ENCODE measurements at places on chromosomes 6 and 20.

DNA sequence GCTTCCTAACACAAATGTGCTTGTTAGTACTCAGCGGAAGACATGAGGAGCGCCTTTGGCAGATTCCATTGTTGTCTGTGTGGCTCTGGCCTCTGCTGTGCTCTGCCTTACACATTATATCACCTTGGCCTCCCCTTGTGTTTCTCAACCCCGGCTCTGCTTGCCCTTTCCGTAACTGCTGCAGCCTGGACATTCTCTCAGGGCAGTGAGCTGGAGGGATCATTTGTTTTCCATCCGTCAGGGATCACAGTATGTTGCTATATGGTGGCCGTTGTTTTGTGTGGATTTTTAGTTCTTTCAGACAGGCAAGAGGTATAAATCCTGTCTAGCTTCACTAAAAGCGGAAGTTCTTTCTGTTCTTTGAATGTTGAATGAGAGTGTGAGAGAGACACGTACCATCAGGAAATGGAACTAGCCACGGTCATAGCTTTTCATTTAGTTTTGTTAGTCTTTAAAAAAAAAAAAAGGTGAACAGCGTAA lies 175.1 kb downstream of the JARID2 start:
- DNase-seq: no peak

- DNase-seq: no peak
These were observed 855.8 kb upstream of the CITED2 start for GRCh38 chr6:140230282-140230681.

DNA sequence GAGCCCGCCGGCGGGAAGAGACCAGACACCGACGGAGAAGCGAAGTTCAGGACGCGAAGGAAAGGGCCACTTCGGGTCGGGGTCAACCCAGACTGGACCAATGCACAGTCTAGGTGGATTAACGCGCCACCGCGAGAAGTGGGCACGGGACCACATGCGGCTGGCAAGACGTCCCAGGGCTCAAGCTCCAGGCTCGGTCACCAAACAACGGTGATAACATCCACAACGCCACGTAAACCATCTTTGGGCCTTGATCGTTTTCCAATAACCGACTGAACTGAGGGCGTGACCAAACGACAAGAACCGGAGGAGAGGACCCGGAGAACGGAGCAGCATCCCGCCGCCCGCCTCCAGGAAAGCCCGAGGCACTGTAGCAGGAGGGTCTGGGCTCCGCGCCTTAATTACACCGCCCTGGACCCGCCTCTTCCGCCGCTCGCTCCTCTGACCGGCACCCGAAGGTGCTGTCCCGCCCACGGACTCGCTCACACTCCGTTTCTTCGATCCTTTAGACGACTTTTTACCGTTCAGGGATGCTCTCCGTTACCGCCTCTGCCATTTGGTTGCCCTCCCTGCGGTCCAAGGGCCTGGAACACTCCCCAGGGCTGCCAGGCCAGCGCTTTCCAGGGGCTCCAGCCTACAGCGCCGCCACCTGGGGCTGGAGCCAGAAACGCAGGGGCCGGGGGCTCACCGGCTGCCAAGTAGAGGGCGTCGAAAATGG lies 44.1 kb downstream of the DPPA5 start:
- DNase-seq: peak; percentile 49

DNA sequence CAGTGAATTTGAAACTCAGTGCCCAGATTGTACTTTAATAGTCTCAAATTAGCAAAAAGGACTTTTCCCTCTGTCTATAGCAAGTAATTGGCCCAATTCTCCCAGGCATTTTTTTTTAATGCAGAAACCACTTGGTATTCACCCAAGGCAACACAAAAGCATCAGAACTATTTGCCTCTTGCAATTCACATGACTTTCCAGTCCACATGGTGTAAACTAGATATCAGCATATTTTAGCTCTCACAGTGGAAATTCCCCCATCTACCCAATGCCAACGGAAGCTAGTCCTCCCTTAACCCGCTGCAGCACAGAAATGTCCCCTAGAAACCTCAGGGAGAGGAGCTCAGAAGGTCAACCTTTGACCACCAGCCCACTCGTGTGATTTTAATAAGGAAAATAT lies 103.4 kb upstream of the CDYL start:
- no peak for DNase-seq

GRCh38 chr20:33862709-33863403 lies 51.7 kb downstream of the CHMP4B start:
- peak; percentile 12 for DNase-seq

DNA sequence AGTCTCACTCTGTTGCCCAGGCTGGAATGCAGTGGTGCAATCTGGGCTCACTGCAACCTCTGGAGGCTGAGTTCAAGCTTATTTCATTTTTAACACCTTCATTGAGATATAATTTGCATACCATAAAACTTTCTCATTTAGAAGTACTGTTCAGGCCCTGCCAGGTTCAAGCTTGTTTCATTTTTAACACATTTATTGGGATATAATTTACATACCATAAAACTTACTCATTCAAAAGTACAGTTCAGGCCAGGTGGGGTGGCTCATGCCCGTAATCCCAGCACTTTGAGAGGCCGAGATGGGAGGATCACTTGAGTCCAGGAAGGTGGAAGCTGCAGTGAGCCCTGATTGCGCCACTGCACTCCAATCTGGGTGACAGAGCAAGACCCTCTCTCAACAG lies 5.5 kb downstream of the OR2B6 start:
- DNase-seq: no peak

DNA sequence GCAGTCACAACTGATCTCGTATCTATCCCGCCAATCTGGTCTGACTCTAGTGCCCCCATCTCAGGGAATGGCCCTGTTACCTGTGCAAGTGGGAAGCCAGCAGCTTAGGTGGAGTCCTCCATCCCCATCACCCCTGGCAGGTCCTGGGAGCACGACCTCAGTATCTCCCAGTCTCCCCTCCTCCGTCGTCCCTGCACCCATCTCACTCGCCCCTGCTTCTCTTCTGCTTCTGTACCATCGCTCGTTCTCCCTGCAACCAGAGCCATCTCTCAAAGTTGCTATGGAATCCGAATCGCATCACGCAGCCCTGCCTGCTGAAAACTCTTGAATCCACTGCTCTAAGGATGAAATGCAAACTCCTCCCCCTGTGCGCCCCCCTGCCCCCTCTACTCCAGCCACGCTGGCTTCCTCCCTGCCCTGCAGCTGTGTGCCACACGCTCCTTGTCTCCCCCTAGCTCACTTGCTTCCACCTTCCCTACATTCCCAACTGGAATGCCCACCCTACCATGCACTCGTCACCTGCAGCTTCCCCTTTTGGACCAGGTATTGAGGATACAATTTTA lies 64.0 kb upstream of the PTGIS start:
- no peak for DNase-seq

GRCh38 chr6:108564178-108564577 lies 3.5 kb downstream of the FOXO3 start:
- DNase-seq: no peak

DNA sequence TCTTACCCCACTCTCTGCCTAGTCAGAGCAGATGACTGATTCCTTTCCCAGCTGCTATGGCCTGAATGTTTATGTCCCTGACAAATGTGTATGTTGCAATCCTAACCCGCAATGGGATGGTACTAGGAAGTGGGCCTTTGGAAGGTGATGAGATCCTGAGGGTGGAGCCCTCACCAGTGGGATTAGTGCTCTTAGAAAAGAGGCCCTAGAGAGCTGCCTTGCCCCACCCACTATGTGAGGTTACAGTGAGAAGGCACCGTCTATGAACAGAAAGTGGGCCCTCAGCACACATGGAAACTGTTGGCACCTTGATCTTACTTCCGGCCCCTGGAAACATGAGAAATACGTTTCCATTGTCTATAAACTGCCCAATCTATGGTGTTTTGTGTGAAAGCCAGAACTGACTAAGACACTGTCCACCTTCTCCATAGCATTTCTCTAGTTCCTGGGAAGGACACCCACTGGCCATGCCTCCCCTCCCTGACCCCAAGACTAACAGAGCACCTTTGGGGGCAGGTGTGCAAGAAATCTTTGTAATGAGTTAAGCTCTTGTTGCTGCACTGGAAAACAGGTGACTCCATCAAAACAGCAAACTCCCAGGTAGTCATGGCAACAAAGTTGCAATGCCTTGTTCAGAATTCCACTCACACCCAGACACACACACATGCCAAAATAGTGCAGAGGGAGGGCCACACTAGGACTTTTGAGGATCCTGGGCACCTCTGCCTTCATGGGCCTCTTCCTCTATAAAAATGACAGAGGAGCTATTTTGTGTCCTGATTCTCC lies 16.2 kb downstream of the GABRR2 start:
- no peak for DNase-seq

DNA sequence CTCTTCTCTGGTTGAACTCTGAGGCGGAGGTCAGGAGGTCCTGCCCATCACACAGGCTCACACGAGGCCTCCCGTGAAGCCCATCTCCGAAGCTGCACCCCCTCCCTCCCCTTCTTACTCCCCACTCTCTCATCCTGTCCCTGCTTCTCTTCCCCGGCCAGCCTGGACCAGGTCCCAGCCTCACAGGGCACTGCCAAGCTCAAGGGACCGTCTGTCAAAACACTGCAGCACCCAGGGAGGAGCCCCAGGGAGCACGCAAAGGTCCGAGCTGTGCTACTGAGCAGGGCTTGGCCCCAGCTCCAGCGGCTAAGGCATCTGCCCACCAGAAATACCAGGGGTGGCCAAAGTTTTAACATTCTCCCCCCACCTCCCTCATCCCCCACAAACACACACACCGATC lies 70.0 kb downstream of the PSMG4 start:
- DNase-seq: no peak

- no peak for DNase-seq
These were observed 27.0 kb downstream of the SOD2 start for GRCh38 chr6:159665868-159666635.

DNA sequence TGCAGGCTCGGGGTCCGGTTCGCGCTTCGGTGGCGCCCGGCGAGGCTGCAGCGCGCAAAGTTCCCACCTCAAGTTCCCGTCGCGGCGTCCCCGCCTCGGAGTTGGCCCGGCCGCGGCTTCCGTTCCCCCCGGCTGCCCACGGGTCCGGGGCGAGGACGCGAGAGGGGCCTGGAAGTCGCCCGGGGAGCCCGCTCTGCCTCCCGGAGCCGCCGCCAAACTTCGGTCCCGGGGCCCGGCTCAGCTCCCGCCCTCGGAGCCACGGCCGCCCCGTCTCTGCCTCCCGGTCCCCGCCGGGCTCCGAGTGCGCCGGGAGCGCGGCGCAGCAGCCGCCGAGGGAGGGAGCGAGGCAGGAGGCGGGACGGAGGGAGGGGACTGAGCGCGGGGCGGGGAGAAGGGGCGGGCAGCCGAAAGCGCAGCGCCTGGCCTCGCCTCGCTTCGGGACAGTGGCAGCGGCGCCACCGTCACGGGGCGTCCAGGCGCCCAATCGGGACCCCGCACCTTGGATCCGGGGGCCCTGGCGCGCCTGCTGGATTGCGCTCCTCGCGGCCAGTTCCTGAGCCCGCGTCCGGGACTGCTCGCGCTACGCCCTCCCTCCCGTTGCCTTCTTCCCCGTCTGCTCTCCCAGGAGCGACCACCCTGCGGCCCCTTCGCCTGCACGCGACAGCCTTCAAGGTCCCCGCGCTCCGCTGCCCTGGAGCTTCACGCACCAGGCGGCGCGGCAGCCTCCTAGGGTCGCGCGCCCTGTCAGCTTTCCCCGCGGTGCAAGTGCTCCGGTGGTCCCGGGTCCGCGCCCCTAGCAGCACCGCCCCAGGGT lies at the start of gene KCNG1:
KCNG1 (minus strand) TSS at position 305 of the 814 bp plus-strand sequence. CDS start 12,769 bp downstream, outside the sequence.
- DNase-seq: peak; percentile 74

- DNase-seq: no peak
These were observed 2.4 kb downstream of the BRPF3 start for GRCh38 chr6:36198986-36199385.

DNA sequence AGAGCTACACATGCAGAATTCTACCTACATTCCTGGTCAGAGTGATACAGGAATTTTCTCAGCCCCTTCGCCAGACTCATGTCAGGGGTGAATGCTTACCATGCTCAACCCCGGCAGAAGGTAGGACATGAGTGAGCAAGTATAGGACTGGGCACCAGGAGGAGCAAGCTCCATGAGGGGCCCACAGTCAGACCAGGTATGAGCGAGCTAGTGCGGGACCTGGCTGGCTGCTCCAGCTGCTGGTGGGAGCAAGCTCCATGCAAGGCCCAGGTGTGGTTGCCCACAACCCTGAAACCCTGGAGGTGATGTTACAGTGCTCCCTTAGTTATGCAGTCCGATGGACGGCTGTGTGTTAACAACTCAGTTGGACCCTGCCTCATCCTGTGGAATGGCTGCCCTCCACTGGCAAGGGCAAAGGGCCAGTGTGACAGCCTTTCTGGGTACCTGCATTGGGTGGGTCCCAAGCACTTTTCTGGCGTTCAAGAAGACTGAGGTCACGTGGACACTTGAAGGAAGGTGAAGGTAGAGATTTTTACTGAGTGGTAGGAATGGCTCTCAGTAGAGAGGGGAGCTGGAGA lies 503.5 kb upstream of the CITED2 start:
- no peak for DNase-seq

DNA sequence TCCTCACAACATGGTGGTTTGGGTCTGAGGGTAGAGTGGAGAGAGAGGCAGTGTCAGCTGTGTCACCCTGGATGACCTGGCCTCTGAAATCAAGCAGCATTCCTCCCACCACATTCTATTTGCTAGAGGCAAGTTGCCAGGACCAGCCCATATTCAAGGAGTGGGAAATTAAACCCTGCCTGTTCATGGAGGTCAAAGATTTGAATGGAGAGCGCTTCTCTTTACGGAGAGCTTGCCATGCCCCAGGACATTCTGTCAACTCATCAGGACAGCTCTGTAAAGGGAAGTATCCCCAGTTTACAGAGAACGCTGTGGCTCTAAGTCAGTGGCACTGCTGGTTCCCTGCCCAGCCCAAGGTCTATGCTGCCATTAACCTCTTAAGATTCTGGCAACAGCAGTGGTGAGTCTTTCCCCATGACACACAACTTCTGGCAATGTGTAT lies 90.0 kb upstream of the INSM1 start:
- no peak for DNase-seq

- DNase-seq: no peak
These were observed 340.5 kb upstream of the SYNCRIP start for GRCh38 chr6:85983032-85983659.

- no peak for DNase-seq
These were observed 19.5 kb downstream of the PHACTR2 start for GRCh38 chr6:143697076-143697800.

DNA sequence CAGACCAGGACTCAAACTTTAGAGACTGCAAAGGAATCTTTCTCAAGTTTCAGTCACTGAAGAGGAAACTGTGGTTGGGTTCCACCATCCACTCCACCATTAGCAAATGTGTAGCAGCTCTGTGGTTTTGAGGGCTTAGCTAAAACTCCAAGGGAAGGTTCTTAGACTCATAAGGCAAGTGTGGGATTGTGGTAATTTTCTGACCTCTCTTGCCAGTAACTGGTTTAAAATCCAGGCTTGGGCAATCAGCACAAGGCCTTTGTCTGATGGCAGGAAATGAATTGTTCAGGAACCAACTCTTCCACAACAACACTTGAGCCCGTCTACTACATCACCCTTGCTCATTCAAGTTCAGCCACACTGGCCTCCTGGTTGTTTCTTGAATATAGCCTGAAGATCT lies 68.6 kb upstream of the FBXL4 start:
- no peak for DNase-seq

- no peak for DNase-seq
These were observed 41.3 kb downstream of the IRAK1BP1 start for GRCh38 chr6:78908621-78909020.

DNA sequence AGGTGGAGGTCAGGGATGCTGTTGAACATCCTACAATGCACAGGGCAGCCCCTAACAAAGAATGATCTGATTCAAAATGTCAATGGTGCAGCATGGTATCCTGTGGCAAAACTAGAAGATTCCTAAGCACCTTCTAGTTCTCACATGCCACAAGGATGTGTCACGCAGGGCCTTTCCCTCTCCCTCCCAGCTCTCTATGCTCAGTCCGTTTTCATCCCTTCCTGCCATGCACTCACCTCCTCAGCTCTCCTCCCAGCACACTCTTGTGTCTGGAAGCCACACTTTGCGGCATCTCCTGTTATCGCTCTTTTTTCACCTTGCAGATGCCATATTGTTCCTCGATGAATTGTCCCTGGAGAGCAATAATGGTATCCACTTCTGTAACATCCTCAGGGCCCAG lies 263.4 kb downstream of the CDC5L start:
- no peak for DNase-seq
